NCI-H1092 (cell line): ENCODE measurements at places on chromosomes 5 and 9.

DNA sequence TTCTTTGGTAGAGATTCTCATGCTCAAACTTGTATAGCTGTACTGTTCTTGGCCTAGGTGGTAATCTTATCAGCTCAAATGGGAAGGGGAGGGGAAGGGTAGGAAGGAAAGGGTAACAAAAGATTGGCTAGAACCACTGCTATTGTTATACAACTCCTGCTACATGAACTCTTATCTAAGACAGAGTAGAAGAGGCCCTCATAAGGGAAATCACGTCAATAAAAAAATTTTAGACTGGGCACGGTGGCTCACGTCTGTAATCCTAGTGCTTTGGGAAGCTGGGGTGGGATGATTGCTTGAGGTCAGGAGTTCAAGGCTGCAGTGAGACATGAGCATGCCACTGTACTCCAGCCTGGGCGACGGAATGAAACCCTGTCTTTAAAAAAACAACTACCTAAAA is 15.9 kb downstream of the STOM start:
- DNase-seq = no peak

GRCh38 chr9:19136129-19136528 is 8.8 kb upstream of the PLIN2 start:
- no peak for DNase-seq

- no peak for DNase-seq
These were observed 18.5 kb upstream of the GLIS3 start for GRCh38 chr9:4318326-4318725.

DNA sequence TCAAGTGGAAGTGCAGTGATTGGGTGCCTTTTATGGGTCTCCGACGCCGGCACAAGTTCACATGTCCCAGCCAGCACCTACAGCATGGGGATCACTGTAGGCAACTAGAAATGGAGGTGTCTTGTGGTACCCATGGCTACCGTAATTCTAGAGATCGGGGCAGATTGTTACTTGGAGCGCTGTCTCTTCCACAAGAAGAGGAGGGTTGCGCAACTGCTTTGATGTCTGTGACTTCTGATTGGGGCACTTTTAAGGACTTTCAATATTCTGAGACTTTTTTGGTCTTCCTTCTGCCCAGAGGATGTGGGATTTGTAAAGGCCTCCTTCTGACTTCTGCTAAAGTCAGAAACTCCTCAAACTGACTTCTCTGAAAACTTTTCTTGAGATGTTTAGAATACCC is 41.9 kb downstream of the GLRX start:
- no peak for DNase-seq
